ENCODE measurements at places on chromosomes 11 and 22.
A peak's percentile ranks its signal among the peaks of the same experiment; 100 is the strongest.

- no peak for DNase-seq
These were observed 29.7 kb upstream of the PRODH start for GRCh38 chr22:18965526-18966421.

DNA sequence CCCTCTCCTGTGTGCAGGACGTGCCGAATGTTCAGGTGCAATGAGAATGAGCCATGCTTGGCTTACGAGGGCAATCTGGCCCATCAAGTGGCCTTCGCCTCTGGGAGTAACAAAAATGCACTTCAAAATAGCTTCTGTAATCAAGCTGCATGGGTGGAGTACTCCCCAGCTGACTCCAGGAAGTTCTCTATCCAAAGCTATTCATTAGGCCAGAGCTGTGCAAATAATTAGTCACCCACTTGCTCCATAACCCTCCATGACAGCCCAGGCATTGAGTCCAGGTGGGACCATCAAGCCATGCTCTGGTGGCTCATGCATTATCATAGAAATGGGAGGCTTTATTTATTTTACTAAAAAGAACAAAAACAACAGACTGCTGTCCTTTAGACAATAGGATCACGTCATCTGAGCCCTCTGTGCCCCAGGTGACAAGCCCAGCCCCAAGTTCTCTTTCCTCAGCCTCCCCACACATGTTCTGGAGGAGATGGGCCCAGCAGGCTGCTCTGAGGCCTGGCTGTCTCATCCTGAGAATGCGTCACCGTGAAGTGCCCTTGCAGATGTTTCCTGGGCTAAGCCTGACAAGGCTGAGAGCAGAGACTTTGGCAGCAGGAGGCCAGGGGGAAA, 244.7 kb downstream of the ETS1 start:
- DNase-seq, result no peak

DNA sequence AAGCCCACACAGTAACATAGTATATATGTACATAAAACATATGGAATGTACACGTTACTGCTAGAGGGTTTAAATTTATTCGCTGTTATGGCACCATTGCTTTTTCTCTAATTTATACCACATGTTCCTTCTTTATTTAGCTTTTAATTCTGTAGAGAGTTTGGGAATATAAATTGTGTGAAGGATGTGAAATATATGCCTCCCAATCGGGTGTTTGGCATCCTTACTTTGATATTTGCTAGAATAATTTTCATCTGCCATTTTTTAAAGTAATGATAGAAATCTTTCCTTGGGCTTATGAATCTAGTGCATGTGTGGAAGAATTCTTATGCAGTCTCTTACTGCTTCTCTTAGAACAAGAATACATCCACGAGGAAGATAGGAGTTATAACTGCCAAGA, 509.8 kb upstream of the RAG2 start:
- DNase-seq, result no peak

GRCh38 chr11:12003336-12003735, 5.1 kb downstream of the DKK3 start:
- no peak for DNase-seq

DNA sequence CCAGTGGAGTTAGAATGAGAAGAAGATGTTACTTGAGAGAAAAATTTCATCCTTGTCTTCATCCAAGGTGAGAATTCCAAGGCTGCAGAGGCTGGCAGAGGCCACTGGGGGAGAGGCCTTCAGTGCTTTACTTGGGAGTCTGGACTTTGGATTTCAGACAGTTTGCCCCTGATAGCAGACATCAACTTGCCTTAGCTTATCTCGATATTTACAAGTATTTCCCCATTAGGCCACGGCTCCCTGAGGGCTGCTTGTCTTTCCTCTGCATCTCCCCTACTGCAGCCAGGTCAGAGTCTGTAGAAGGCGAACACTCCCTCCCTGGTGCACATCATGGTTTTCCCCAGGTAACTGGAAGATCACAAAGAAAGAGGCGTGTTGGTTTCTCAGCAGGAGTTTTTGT, 29.9 kb upstream of the BSX start:
- DNase-seq, result no peak

- no peak for DNase-seq
These were observed 1.0 kb upstream of the RELA start for GRCh38 chr11:65663639-65664200.

DNA sequence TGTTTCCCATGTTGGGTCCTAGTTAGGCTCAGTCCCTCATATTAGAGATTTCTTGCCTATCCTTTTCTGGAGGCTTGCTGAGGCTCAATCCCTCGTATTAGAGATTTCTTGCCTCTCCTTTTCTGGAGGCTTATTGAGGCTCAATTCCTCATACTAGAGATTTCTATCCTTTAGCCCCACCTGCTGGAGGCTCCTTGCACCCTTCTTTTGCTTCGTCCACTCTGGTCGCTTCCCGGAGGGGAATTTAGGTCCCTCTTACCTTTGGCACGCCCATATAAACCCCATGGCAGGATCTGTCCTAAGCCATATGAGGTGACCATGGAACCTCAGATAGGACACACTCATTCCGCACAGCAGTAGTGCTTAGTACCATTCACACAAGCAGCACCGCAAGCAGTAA, 15.9 kb downstream of the CYP2D6 start:
- peak; percentile 25 for DNase-seq

GRCh38 chr22:33328789-33329296, 270.7 kb upstream of the SYN3 start:
- DNase-seq, result no peak

GRCh38 chr22:44145544-44145943, 35.2 kb upstream of the PARVG start:
- DNase-seq, result no peak

DNA sequence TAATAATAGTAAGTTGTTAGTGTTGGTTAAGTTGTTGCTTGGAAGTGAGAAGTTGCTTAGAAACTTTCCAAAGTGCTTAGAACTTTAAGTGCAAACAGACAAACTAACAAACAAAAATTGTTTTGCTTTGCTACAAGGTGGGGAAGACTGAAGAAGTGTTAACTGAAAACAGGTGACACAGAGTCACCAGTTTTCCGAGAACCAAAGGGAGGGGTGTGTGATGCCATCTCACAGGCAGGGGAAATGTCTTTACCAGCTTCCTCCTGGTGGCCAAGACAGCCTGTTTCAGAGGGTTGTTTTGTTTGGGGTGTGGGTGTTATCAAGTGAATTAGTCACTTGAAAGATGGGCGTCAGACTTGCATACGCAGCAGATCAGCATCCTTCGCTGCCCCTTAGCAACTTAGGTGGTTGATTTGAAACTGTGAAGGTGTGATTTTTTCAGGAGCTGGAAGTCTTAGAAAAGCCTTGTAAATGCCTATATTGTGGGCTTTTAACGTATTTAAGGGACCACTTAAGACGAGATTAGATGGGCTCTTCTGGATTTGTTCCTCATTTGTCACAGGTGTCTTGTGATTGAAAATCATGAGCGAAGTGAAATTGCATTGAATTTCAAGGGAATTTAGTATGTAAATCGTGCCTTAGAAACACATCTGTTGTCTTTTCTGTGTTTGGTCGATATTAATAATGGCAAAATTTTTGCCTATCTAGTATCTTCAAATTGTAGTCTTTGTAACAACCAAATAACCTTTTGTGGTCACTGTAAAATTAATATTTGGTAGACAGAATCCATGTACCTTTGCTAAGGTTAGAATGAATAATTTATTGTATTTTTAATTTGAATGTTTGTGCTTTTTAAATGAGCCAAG, 2.7 kb downstream of the NEAT1 start:
- DNase-seq, result peak; percentile 77

GRCh38 chr11:77471558-77472193, 2.2 kb downstream of the PAK1 start:
- DNase-seq, result no peak

DNA sequence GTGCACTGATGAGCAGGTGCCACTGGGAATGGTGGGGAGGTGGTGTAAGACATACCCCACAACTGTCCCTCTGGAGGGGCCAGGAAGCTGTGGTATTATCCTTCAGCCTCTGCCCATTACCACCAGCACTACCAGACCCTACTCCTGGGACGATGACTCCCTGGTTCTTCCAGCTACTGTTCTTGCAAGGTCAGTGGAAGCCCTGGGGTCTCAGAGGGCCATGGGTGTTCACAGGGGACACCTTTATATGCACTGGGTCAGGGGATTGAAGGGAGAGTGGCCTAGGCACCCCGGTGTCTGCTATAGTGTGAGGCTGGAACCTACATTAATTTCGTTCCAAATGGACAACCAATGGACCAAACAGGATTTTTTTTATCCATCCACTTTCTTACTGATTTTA, 102.1 kb downstream of the RPS6KA4 start:
- DNase-seq, result no peak

DNA sequence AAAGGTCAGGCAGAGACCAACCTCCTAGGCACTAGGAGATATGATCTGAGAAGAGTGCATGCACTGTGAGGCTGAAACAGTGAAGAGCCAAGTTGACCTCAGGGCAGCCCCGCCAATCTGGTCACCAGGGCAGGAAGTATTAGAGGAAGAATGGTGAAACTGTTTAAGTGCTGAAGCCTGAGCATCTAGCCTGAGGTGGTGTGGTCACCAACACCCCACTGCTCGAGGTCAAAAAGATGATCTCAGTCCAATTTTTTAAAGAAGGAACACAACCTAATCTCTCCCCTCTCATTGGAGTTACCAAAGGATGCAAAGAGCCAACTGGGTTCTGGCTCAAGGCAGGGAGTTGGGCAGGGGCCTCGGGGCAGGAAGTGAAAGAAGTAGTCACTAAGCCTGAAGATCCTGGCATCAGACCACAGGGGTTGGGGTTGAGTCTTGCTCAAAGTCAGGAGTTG, 4.0 kb downstream of the APBB1 start:
- DNase-seq, result no peak

GRCh38 chr11:22730319-22730718, 63.9 kb downstream of the GAS2 start:
- no peak for DNase-seq

- no peak for DNase-seq
These were observed 11.8 kb downstream of the BCR start for GRCh38 chr22:23192133-23192532.

- DNase-seq, result no peak
These were observed 2.5 kb downstream of the USP2 start for GRCh38 chr11:119378851-119379465.

DNA sequence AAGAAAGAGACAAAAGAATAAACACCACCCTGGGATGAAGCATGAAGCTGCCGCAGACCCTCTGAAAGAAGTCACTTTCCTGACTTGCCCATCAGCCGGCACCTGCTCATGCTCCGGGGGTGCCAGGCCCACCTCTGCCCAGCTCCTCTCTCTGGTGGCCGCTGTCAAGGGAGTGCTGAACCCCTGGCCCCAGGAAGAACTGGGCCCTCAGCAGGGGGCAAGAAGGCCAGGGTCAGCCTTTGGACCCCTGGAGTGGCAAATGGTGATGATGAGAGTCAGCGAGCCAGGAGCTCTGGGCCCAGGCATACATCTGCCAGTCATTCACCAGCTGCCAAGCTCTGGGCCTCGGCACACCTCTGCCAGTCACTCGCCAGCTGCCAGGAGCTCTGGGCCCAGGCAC, 17.4 kb downstream of the TTLL8 start:
- no peak for DNase-seq

DNA sequence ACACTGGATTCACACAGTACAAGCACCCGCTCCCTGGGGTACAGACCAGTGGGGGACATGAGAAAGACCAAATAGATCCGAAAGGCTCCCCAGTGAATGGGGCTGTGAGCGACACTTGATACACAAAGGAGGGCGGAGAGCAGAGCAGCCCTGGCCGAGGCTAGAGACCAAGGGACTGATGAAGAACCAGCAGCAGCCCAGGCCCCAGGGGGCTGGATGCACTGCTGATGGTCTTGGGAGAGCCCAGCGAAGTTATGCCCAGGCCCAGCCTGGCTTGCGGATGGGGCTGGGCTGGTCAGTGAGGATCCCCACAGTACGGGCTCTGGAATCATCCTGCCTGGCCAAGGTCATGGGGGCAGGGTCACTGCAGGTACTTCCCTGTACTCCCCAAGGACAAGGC, 23.2 kb downstream of the ARHGAP1 start:
- DNase-seq, result no peak

DNA sequence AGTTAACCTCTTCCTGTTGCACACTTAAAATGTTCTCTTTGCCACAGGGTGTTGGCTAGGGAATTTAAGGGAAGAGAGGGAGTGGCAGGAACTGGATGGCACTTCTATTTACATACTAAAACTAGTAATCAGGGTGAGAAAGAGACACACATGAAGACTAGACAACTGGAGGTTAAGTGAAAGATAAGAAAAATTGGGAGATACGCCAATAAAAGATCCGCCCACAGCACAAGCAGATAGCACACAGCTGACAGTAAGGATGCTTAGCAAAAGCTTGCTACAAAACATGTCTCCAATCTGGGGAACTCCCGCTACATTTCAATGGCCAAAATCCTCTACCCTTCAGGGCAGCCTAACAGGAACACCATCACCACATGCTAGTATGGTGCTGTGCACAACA, 12.8 kb downstream of the CPSF7 start:
- no peak for DNase-seq

DNA sequence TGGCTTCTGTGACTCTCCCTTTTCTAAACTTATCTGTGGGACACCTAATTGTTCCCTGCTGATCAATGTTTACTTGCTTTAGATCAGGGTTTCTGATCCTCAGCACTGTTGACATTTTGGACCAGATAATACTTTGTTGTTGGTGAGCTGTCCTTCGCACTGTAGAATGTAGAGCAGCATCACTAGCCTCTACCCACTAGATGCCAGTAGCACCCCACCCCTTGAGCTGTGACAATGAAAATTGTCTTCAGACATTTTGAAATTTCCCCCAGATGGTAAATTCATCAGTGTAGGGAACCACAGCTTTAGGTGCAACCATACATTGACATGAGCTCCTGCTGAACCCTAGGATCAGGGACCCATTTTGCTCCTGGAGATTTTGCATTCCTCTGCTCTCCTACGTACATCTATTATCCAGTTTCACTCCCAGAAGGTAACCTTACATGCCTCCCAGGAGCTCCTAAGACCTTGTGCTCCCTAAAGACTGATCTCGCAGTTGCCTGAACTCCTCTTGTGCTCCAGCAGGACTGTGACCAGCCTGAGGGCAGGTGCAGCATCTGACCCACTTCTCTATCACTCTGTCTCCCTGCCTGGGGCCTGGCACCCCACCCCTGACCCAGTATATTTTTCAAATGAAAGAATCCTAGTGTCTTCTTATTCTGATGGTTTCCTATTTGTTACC, 107.8 kb downstream of the FAR1 start:
- peak; percentile 15 for DNase-seq

DNA sequence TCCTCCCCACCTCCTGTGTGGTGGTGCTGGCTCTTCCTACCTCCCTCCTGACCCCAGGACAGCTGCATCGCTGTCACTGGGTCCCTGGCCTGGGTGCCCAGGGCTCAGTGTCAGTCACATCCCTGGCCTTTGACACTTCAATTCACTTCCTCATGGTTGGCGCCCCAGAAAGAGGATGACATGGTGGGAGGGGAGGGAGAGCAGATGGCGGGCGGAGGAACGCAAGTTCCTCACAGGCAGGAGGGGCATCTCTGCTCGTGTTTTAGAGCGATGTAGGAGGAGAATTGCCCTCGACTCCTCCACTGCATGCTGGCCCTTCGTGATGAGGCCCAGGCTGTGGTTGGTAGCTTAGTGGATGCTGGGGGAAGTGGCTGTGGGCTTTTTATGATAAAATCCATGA, 35.1 kb upstream of the KRTAP5-7 start:
- no peak for DNase-seq

GRCh38 chr11:68709062-68709461, 24.7 kb downstream of the GAL start:
- DNase-seq, result no peak

GRCh38 chr11:66548041-66548440, 1.3 kb downstream of the ACTN3 start:
- no peak for DNase-seq

GRCh38 chr11:69008737-69009440, 4.2 kb downstream of the MRGPRF start:
- peak; percentile 33 for DNase-seq

GRCh38 chr22:34776817-34777216, 289.1 kb upstream of the ISX start:
- DNase-seq, result no peak
